Upper lobe of left lung (tissue), 6 donors: ENCODE measurements at places on chromosomes 7 and 10.
A peak's percentile ranks its signal among the peaks of the same experiment; 100 is the strongest.

GRCh38 chr7:1663857-1664651 lies 6.0 kb upstream of the ELFN1 start:
- DNase-seq, result peak; percentile 82

DNA sequence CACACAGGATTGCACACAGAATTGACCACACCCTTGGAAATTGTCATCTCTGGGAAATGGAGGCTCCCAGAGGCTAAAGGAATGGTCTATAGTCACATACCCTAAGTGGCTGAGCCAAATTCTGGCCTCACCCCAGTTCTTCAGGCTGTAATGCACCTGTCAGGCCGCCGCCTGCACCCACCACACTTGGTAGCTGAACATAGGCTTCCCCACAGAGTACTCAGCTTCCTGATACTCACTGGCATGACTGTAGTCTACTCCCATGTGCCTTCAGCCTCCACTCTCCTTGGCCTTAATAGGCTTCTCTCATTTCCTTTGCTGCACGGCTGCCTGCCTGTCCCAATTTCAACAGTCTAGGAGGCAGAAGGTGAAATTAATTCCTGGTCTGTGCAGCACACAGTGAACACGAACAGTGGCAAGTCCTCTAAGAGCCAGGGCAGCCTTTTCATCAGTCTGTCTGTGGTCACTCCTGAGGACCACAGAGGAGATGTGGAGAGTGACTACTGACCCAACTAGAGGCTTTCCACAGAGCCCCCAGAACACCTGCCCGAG lies 42.5 kb downstream of the NUDCD3 start:
- no peak for DNase-seq

DNA sequence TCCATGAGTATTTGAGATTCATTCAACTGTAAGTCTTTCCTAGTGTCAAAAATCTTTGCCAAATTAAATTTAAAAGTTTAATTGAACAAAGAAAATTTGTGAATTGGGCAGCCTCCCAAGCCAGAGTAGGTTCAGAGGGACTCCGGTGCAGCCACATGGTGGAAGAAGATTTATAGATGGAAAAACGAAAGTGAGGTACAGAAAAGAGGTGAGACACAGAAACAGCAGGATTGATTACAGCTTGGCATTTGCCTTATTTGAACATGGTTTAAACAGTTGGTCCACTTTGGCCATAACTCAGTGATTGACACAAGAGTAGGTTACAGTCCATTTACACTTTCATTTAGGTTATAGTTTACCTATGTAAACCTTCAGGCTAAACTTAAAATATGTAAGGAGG lies 465.8 kb downstream of the ARL4A start:
- no peak for DNase-seq

DNA sequence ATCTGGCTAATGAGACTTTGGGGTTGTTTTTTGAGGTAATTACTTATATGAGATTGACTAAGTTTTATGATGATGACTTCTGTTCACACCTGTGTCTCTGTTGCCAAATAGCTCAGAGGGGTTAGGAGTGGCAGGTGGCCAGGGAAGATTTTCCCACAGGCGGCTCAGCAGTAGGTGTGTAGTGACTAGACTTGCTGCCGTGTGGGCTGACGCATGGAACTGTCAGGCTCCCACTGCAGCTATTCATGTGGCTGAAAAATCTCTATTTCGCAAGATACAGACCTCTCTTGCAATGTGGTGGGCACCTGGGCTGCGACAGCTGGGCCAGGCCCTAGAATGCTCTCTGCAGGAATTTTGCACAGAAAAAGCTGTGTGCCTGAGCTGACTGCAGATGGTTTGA lies 1.4 kb downstream of the CPA4 start:
- DNase-seq, result no peak

GRCh38 chr7:77239471-77239870 lies 39.9 kb upstream of the FGL2 start:
- no peak for DNase-seq

DNA sequence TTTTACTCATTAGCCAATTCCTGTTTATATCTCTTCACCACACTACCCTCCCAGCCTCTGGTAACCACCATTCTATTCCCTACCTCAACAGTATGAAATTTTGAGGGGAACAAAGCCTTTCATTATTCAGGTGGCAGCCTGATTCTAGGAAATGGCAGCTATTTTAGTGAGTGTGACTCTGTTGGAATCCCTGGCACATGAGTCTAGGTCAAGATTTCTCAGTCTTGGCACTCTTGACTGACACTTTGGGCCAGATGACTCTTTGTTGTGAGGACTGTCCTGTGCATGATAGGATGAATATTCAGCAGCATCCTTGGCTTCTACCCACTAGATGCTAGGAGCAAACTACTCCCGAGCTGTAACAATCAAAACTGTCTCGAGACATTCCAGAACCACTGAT lies 322.8 kb upstream of the PHYHIPL start:
- DNase-seq, result no peak

GRCh38 chr7:69365651-69366192 lies 232.6 kb upstream of the AUTS2 start:
- DNase-seq, result no peak

DNA sequence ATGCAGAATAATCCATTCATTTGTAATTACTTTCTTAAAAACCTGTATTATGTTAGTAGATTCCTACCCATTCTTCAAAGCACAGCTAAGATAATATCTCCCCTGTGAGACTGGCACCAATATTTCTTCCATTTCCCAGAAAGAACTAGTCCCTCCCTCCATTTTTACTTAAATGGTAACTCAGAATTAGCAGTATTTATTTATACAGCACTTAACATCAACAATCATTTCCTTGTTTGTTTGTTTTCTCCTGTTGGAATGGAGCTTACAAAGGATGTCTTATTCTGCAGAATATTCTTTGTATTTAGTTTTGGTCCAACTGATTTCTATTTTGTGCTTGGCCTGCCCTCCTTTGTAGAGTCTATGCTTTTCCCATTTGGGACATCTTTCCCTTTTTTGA lies 32.1 kb upstream of the PTPN12 start:
- no peak for DNase-seq

- DNase-seq, result no peak
Measured at GRCh38 chr7:16914771-16915170, 33.0 kb upstream of the AGR3 start.

GRCh38 chr10:126997801-126998590 lies 92.8 kb downstream of the DOCK1 start:
- DNase-seq, result no peak

DNA sequence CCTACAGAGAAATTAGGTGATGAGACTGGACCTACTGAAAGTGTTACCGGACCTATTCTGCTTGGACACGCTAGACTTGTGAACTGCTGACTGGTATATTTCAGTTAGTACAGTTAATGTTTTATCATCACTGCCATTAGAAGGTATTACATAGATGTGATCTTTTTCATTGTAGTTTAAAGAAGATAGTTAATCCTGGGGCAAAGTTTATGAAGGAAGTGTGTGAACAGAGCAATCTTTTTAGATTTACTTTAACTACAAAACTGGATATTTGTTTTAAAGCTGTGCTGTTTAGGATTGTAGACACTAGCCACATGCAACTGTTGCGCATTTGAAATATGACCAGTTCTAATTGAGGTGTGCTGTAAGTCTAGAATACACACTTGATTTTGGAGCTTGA lies 446.7 kb downstream of the AUTS2 start:
- no peak for DNase-seq

GRCh38 chr7:110119883-110120581 lies 970.9 kb upstream of the LRRN3 start:
- DNase-seq, result no peak
